Choroid plexus epithelial cell (primary cell): ENCODE measurements at places on chromosomes 2 and 18.

GRCh38 chr2:198916548-198917080 is 541.1 kb downstream of the SATB2 start:
- no peak for DNase-seq

DNA sequence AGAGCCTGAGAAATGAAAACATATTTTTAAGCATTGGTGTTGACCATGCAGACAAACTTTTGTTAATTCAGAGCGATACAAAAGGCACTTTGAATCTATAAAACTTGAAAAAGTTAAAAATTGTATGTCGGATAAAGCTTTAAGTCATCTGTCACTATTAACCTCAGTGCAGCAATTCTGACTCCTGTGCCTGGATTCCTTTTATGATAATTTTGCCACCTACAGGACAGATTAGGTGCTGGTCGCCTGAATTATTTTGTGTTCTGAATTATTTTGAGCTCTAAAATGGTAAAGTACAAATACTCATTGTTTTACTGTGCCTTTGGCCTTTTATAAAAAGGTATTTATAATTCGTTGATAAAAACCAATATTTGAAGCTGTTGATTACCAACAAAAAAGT is 19.4 kb upstream of the RNF138 start:
- peak; percentile 36 for DNase-seq

GRCh38 chr18:62460851-62461300 is 61.9 kb upstream of the ZCCHC2 start:
- peak; percentile 68 for DNase-seq

DNA sequence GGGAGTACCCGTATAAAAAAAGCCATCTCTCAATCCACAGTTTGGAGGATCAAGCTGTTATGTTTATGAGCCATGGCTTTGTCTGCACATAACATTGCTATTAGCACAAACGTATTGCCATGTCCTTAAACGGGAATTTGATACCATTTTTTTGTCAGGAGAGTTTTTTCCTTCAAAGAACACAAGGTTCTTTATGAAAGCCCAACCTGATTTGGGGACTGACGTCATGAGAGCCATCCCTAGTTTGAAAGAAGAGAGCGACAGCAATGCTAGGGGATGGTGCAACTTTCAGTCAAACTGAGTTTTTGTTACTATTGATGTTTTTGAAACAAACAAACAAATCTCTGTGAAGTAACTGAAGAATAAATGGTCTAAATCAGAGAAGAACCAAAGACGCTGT is 376.6 kb downstream of the EIPR1 start:
- DNase-seq = no peak

DNA sequence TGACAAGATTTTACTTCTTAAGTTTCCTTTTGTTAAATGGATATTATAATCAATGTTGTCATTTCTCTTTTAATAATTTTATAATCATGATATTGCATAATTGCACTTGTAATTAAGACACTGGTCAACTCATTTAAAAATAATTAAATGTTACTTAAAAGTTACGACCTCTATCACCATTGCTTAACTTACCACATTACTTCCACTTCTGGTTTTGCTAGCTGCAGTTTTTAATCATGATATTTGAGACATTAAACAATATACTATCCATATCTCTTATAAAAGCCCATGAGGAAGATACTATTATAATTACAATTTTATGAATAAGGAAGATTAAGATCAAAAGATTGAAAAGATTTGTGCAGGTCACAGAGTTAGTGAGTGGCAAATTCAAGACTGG is 502.0 kb downstream of the RNF144A start:
- DNase-seq = no peak

GRCh38 chr2:64439194-64439593 is 14.8 kb upstream of the LGALSL start:
- no peak for DNase-seq

DNA sequence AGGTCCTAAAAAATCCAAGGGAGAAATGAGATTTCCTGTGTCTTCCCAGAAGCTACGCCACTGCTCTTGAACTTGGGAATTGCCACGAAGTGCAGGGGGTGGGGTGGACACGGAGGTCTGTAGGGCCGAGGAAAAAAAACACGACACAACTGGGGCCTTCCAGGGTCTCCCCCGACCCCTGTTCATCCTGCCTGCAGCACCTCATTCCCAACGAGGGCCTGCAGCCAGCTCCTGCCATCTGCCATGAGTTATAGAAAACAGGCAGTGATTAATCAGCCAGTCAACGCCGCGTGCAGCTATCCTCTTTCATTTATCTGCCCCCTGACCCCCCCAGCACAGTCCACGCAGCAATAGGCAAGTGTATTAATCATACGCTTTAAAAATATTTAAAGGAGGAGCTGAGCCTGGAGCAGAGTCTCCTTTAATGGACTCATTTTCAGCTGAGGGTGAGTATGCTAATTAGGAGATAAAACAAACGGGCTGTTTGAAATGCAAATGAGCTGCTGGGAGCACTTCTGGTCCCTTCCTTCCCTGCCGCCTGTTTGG is 209.9 kb downstream of the TFCP2L1 start:
- peak; percentile 93 for DNase-seq

DNA sequence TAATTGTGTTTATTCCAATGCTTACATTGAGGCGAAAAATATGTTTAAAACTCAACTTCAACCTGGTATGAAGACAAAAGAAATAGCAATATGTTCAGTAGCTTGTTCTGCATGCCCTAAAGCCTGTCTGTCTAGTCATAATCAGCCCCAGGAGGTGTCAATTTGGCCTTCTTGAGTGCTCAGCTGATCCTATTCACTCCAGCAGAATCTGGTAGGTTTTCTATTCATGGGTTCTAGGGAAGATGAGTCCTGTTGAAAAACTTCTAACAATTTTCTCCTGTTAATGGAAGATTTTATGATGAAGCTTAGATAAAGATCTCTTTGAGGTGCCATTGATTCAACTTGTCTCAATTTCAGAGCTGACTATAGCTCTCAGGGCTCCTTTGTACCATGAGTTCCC is 402.0 kb upstream of the UBE2E3 start:
- no peak for DNase-seq

DNA sequence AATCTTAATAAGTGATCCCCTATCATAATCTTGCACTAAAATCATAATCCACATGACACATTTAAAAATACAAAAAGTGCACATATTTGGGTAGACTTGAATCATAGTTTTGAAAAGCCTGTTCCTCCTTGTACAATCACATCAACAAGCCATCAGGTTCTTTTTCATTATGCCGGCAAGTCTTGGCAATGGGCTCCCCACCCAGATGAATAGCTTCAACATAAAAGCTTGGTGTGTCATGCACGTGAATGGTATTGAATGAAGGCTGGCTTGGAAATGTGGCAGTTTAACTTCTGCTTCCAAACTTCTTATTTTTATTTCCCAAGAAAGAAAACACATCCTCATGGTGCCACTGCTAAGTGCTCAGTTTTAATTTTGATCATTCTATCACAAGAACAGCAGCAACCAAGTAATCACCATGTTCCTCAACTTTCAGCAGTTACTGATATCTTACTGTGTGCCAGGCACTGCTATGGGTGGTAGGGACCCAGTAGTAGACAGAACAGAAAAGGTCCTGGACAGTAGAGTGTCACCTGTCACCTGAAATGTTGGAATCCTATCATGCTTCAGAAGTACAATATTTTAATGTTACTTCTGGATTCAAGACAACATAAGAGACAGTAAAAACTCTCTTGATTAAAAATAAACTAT is 89.9 kb downstream of the AP1S3 start:
- DNase-seq = no peak

GRCh38 chr2:228646061-228646460 is 464.6 kb upstream of the SPHKAP start:
- DNase-seq = no peak

GRCh38 chr2:7262727-7263126 is 345.5 kb downstream of the RNF144A start:
- DNase-seq = no peak

DNA sequence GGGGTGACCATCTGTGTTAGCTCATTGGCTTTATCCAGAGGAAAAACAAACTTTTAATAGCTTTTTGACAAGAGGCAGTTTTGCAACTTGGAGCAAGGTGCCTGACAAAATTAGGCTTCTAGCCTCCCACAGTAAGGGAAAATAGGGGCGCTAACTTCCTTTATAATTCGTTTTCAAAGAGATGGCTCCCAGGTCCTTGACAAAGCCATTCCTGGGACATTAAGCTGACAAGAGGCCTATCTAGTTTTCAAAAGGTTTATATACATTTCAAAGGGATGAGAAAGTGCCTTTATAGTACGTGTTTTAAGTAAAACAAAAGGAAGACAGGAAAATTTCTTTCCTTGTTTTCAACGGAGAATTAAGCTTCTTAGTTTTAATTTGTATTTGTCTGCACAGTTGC is 159.4 kb upstream of the GCFC2 start:
- DNase-seq = no peak

DNA sequence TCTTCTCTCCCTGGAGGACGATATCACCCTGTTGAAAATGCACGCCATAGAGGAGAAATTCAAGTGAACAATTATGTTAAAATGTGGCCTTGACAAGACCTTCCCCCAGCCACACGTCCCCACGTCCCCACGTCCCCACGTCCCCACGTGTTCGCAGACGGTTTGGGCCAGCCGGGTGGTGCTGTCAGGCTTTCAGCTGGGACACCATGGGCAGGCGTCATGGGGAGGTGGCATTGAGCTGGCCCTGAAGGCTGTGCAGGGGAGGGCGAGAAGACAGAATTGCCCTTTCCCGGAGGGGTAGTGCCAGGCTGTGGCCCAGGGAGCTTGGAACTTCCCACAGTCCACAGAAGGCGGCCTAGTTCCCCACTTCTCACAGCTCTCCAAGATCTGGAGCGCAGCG is 240.7 kb upstream of the RAB6C start:
- DNase-seq = no peak

GRCh38 chr2:143906850-143907249 is 613.1 kb downstream of the ZEB2 start:
- DNase-seq = no peak

DNA sequence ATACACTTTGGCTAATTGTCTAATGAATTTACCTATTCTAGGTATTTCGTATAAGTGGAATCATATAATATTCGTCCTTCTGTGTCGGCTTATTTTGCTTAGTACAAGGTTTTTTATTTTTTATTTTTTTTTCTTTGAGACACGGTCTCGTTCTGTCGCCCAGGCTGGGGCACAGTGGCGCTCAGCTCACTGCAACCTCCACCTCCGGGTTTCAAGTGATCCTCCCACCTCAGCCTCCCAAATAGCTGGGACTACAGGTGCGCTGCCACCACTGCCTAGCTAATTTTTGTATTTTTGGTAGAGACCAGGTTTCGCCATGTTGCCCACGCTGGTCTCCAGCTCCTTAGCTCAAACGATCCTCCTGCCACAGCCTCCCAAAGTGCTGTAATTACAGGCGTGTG is 38.2 kb downstream of the PCBP1 start:
- DNase-seq = no peak

GRCh38 chr18:74508821-74509225 is 12.7 kb downstream of the CNDP2 start:
- no peak for DNase-seq

- no peak for DNase-seq
Measured at GRCh38 chr2:20430461-20431300, 16.2 kb upstream of the RHOB start.

DNA sequence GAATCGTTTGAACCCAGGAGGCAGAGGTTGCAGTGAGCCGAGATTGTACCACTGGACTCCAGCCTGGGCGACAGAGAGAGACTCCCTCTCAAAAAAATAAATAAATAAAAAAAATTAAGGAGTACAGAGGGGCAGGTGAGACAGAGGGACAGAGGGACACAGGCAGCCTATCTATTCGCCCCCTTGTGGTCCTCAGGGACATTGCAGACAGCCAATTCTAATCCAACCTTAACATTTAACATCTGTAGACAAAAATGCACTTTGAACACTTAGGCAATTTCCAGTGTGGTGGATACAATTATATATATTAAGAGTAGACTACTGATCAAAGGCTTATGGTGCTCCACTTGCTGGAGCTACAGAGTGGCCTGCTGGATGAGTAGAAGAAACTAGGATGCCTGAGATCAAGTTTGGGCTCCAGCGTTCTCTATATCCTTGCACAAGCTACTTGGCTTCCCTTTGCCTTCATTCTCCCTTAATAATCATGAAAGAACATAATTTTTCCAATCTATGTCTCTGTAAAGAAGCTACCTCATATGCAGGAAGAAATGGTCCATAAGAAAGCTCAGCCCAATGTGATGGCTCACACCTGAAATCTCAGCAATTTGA is 8.2 kb upstream of the SMARCAL1 start:
- DNase-seq = peak; percentile 62

DNA sequence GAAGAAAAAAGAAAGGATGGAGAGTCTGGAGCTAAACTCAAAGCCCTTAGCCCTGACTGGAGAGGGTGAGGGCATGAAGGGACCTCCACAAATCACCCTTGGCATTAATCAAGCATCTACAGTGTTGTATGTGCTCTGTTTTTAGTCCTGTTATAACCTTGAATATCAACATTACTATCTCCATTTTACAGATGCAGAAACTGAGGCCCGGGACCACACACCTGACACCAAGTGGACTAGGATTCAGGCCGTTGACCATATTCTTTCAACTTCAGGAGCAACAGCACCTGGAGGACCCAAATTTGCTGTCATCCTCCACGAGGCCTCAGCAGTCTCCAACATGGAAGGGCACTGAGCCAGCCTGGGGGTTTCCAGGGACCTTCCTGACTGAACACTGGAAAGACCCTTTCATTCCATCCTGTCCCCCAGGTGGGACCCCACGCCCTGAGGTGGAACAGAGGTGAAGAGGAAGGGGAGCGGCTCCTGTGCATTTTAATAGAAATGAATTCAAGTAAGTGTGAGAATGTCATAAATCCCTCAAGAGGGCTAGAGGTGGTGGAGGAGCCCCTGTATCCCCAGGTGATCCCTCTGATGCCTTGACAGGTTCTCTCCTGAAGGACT is 41.0 kb downstream of the SERTAD2 start:
- no peak for DNase-seq

- no peak for DNase-seq
Measured at GRCh38 chr18:7669361-7669760, 102.2 kb downstream of the PTPRM start.

GRCh38 chr2:230796280-230796862 is 68.4 kb upstream of the ITM2C start:
- peak; percentile 69 for DNase-seq
